NCI-H460 (cell line): ENCODE measurements at places on chromosomes 5 and 9.

- DNase-seq, result peak; percentile 65
Measured at GRCh38 chr9:98607787-98608186, 100.9 kb downstream of the GABBR2 start.

GRCh38 chr9:88996046-88996920, 5.0 kb downstream of the S1PR3 start:
- DNase-seq, result no peak

- no peak for DNase-seq
Measured at GRCh38 chr5:181086026-181086883, 44.7 kb downstream of the OR2V1 start.

GRCh38 chr9:91428927-91429351, 5.3 kb upstream of the NFIL3 start:
- no peak for DNase-seq

DNA sequence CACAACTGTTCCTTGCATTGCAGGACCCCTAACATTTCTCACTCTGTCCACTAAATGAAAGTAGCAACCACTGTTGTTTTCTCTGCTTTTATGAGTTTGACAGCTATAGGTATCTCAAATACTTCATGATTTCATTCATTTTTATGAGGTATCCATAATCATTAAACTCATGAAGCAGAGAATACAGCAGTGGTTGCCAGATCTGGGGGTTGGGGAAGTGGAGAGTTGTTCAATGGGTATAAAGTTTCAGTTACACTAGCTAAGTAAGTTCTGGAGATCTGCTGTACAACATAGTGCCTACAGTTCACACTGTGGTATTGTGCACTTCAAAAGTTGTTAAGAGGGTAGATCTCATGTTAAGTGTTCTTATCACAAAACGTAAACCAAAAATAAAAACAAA, 23.4 kb upstream of the CAMK4 start:
- DNase-seq, result no peak

DNA sequence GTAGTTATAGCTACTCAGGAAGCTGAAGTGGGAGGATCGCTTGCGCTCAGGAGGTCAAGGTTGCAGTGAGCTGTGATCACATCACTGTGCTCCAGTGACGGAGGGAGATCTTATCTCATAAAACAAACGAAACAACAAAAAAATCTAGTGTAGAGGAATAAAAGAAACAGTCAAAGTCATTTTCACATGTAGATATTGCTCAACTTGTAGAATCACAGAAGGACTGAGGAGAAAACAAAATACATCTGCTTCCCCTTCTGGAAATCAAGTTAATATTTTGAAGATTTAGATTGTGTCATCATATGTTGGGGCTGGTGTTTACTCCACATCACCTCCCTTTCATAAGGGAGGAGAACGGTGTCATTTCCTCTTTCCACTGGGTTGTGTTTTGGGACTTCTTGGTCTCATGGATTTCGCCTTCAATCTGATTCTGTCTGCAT, 8.2 kb upstream of the SLC46A2 start:
- DNase-seq, result no peak

GRCh38 chr5:187042-187431, 4.3 kb upstream of the LRRC14B start:
- no peak for DNase-seq

DNA sequence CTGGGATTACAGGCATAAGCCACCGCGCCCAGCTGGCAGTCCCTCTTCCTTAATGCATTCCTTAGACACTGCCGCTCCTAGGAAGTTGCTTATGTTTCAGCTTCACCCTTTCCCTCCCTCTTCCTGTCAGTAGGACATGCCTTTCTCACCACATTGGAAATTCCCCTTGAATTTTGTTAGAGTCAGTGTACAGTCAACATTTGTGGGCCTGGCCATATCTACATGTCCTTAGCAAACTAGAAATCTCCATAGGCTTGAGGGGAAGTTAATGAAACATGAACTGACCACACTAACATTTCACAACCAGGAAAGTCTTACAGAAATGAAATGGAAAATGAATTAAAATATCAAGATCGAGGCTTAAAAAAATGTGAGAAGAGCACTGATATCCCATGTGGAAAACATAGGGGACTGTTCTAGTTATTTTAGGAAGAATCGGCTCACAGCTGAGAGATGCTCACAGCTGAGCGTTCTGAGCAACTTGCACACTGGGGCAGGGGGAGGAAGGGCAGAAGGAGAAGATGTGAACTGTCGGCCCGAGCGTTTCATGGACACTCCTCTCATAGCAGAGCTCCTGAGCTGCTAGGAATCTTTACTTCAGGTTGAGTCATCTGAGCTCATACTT, 21.1 kb upstream of the LVRN start:
- DNase-seq, result no peak

DNA sequence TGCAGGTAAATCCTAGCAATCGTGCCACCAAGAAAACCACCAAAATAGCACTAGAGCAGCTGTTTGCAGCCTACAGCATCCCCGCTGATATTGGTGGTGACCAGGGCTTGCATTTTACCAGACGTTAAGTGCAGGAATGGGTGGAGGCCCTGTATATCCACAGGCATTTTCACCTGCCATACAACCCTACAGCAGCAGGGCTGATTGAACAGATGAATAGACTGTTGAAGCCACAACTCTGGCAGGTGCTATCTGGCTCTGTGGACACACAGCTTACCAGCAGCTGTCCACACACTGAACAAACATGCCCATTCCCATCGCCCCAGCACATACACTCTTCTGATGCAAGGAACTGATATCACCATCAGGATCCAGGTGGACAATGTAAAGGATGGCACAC, 154.5 kb upstream of the APC start:
- no peak for DNase-seq

DNA sequence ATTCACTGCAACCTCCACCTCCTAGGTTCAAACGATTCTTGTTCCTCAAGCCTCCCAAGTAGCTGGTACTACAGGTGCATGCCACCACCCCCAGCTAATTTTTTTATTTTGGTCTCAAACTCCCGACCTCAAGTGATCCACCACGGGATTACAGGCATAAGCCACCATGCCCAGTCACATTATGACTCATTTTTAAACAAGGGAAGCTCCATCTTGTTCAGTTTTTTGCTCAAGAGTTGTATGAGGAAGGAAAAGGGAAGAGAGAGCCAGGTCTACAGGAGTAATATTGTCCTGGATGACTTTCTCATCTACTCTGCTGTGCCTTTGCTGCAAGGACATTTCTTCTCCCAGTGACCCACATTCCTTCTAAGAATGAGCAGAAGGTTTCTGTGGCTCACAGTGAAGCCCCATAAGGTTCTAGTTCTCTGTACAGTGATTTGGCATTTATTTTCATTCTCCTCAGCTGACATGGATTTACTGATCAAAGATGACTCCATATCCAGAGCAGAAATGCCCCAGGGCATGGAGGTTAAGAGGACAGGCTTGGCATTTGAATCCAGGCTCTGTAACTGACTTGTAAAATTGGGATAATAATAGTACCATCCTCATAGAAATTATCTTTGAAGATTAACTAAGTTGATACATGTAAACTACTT, 153.5 kb downstream of the CDH6 start:
- no peak for DNase-seq

- no peak for DNase-seq
Measured at GRCh38 chr5:45109062-45109461, 300.3 kb downstream of the MRPS30 start.

DNA sequence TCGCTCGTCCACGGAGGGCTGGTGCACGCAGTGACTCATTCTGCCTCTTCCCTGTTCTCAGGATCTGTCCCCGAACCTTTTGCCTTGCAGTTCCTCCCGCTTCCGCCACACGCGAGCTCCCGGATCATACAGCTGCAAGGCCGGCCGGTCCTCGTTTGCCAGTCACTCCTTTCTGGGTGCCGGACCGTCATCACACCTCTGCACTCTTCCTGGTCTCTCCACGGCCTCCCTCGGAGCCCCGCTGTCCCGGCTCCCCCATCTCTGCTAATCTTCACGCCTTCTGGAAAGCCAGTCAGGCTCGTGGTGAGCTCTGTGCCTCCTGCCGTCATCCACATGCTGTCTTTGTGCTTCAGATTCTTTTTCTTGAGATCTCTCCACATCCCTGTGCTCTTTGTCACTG, 91.8 kb downstream of the STX17 start:
- no peak for DNase-seq

GRCh38 chr5:134555890-134556311, 30.4 kb downstream of the JADE2 start:
- DNase-seq, result peak; percentile 52
